ENCODE measurements at places on chromosomes 12 and 14. TPM values are rescaled to one million over a fixed set of nuclear protein-coding genes. Genes with fewer than 3 reads are reported as not detected.

NOVA1 gene
- total RNA-seq, result 7.3 TPM

SPIC gene
- not detected for total RNA-seq

B4GALNT3 gene
- total RNA-seq, result under 0.01 TPM

KANSL2 gene
- 44.7 TPM for total RNA-seq

PRIM1 gene
- 6.1 TPM for total RNA-seq

SLC6A13 gene
- not detected for total RNA-seq

SLC25A47 gene
- total RNA-seq, result not detected

SRRM4 gene
- not detected for total RNA-seq

SPTB gene
- total RNA-seq, result not detected

PLEKHG7 gene
- total RNA-seq, result not detected

APOLD1 gene
- 3.3 TPM for total RNA-seq

RIPK3 gene
- 6.2 TPM for total RNA-seq

EML5 gene
- 0.32 TPM for total RNA-seq

GAS2L3 gene
- 12.8 TPM for total RNA-seq

BCL11B gene
- under 0.01 TPM for total RNA-seq

GLT1D1 gene
- total RNA-seq, result 0.09 TPM

LBHD2 gene
- total RNA-seq, result not detected

NEUROD4 gene
- total RNA-seq, result not detected

PLCZ1 gene
- total RNA-seq, result not detected

KIF5A gene
- 0.60 TPM for total RNA-seq

NRL gene
- total RNA-seq, result 0.95 TPM

KRT78 gene
- total RNA-seq, result not detected

RAD51AP1 gene
- total RNA-seq, result 0.43 TPM

CARMIL3 gene
- total RNA-seq, result 0.17 TPM

KRT80 gene
- under 0.01 TPM for total RNA-seq

TIGAR gene
- 9.3 TPM for total RNA-seq

OR4L1 gene
- not detected for total RNA-seq

TMEM52B gene
- not detected for total RNA-seq

MYO1H gene
- total RNA-seq, result not detected

KERA gene
- total RNA-seq, result not detected

C12orf54 gene
- total RNA-seq, result not detected

NUBPL gene
- 6.0 TPM for total RNA-seq

OVCH1 gene
- under 0.01 TPM for total RNA-seq

HOXC9 gene
- 0.52 TPM for total RNA-seq

NINJ2 gene
- 3.0 TPM for total RNA-seq

WNT1 gene
- total RNA-seq, result not detected

TAS2R30 gene
- 3.5 TPM for total RNA-seq

ARMH4 gene
- 3.0 TPM for total RNA-seq

LRP1-AS gene
- not detected for total RNA-seq

SYNE2 gene
- total RNA-seq, result 12.3 TPM

SDR9C7 gene
- not detected for total RNA-seq

NGB gene
- total RNA-seq, result not detected

CCNB1IP1 gene
- 35.9 TPM for total RNA-seq

CLEC6A gene
- not detected for total RNA-seq

FAM181A gene
- not detected for total RNA-seq

PRKAG1 gene
- total RNA-seq, result 73.2 TPM

CPSF6 gene
- total RNA-seq, result 13.2 TPM

SLC17A8 gene
- total RNA-seq, result 0.16 TPM

KCNH3 gene
- total RNA-seq, result 0.52 TPM

BRMS1L gene
- 3.6 TPM for total RNA-seq

CD69 gene
- not detected for total RNA-seq

PLD4 gene
- total RNA-seq, result 0.09 TPM

FOXN4 gene
- not detected for total RNA-seq
